ENCODE measurements at places on chromosomes 13 and 19.

GRCh38 chr13:95553581-95554385 lies 1.3 kb downstream of the CLDN10 start:
- no peak for DNase-seq

- DNase-seq: no peak
Observed at GRCh38 chr19:34661357-34661756, 15.6 kb downstream of the SCGB2B2 start.

- DNase-seq: no peak
Observed at GRCh38 chr13:103000157-103000556, 66.1 kb downstream of the SLC10A2 start.

- peak; percentile 4 for DNase-seq
Observed at GRCh38 chr13:51152701-51153100, 41.6 kb upstream of the C13orf42 start.
